H9 (cell line): ENCODE measurements at places on chromosomes 3 and 15. TPM values are rescaled to one million over a fixed set of nuclear protein-coding genes. Genes with fewer than 3 reads are reported as not detected.

SPINT1 gene
- 129 and 130 TPM in 2 replicates for total RNA-seq

PPP1R14D gene
- total RNA-seq: not detected in 2 replicates

CFAP44 gene
- 2.0 and 3.7 TPM in 2 replicates for total RNA-seq

- no peak overlapping the region for H3K4me3 ChIP-seq
- peaks cover 68% of the 10 kb centered on the region for H3K36me3 ChIP-seq
- no peaks in the 10 kb centered on the region for H3K4me1 ChIP-seq
Observed at GRCh38 chr15:40902605-40903561, 8.6 kb downstream of the VPS18 start.

DNA sequence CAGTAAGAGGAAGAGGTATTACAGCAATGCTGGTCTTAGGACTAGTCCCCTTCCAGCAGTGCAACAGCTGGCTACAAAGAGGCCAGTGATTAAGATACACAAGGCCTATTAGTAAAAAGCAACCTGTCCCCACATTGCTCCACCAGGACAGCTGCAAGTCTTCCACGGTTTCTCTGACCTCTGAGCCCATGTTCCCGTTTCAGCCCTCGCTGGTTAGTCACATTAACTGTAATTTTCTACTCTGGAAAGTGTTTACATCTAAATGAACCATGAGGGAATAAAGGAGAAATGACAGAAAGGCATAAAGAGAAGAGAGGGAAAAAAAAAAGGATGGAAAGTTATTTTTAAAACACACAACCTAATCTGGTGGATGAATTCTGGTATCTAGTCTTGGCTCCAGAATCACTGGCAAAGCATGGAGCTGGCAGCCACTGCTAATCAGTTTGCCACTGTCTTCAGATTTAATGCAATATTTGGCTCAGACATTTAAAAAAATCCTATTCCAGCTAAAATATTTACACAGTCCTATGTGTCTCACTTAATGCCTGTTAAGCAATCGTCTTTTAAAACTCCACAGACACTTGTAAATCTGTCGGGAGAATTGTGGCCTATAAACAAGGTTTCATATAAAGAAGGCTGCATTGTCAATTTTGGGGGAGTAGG, 154.9 kb downstream of the GREM1 start:
- H3K36me3 ChIP-seq: no peaks in the 10 kb centered on the region
- no peaks in the 10 kb centered on the region for H3K4me1 ChIP-seq
- DNase-seq: no peak
- H3K27ac ChIP-seq: no peak overlapping the region
- no peaks in the 10 kb centered on the region for H3K27me3 ChIP-seq

GRCh38 chr15:82917249-82917648, 35.3 kb downstream of the HOMER2 start:
- no peak for DNase-seq
- no peak overlapping the region for H3K4me3 ChIP-seq
- H3K4me1 ChIP-seq: no peaks in the 10 kb centered on the region
- no peaks in the 10 kb centered on the region for H3K36me3 ChIP-seq

DNA sequence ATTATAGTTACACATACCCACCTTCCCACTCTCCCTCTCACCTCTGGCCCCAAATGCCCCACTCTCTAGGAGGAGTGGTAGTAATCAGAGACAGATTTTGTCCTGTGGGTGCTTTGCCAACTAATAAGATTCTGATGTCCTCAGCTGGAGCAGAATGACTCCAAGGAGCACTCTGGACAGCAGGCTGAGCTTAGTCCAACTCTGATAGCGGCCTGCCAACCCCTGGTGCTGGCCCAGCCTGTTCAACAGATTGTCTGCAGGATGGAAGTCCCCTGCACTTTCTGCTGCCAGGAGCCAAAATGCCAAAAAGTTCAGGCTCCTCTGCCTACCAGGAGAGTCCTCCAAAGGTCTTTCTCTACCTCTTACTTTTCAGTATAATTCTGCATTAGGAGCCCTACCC, 160.5 kb upstream of the UMPS start:
- no peaks in the 10 kb centered on the region for H3K4me1 ChIP-seq
- DNase-seq: no peak
- H3K27ac ChIP-seq: no peak overlapping the region
- H3K4me3 ChIP-seq: no peak overlapping the region

DNA sequence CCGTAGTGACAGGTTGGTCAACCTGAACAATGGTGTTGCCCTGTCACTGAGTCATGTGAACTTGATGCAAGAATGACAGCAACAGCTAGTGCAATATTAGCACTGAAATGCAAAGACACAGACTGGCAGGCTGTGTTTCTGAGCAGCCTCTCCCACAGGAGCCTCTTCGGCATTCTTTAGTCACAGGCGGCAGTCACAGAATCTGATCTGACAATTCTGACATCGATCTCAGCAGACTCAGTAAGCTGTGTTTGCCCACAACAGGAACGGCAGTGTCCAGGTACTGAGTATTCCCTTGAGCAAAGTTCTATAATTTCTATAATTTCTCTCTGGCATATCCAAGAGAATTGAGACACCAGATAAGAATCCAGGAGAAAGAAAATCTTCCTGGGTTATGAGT, 776.8 kb downstream of the GRM7 start:
- no peak overlapping the region for H3K27ac ChIP-seq
- H3K27me3 ChIP-seq: no peaks in the 10 kb centered on the region
- no peak for DNase-seq
- H3K4me3 ChIP-seq: no peak overlapping the region
- H3K4me1 ChIP-seq: no peaks in the 10 kb centered on the region

GRCh38 chr3:29854821-29855220, 574.0 kb downstream of the RBMS3 start:
- no peaks in the 10 kb centered on the region for H3K4me1 ChIP-seq
- no peak for DNase-seq
- peaks cover 2% of the 10 kb centered on the region; the same call in 1 of the 2 replicates for H3K36me3 ChIP-seq
- H3K27ac ChIP-seq: no peak overlapping the region
- H3K27me3 ChIP-seq: no peaks in the 10 kb centered on the region
- no peak overlapping the region for H3K4me3 ChIP-seq

- no peaks in the 10 kb centered on the region for H3K27me3 ChIP-seq
- H3K27ac ChIP-seq: no peak overlapping the region
- H3K4me1 ChIP-seq: peaks cover 4% of the 10 kb centered on the region
- no peak for DNase-seq
Observed at GRCh38 chr3:16364963-16365362, 100.0 kb downstream of the OXNAD1 start.

- no peak overlapping the region for H3K27ac ChIP-seq
- no peaks in the 10 kb centered on the region for H3K4me1 ChIP-seq
- no peaks in the 10 kb centered on the region for H3K36me3 ChIP-seq
- no peak for DNase-seq
Observed at GRCh38 chr15:36589971-36590370, 10.5 kb downstream of the CDIN1 start.

DNA sequence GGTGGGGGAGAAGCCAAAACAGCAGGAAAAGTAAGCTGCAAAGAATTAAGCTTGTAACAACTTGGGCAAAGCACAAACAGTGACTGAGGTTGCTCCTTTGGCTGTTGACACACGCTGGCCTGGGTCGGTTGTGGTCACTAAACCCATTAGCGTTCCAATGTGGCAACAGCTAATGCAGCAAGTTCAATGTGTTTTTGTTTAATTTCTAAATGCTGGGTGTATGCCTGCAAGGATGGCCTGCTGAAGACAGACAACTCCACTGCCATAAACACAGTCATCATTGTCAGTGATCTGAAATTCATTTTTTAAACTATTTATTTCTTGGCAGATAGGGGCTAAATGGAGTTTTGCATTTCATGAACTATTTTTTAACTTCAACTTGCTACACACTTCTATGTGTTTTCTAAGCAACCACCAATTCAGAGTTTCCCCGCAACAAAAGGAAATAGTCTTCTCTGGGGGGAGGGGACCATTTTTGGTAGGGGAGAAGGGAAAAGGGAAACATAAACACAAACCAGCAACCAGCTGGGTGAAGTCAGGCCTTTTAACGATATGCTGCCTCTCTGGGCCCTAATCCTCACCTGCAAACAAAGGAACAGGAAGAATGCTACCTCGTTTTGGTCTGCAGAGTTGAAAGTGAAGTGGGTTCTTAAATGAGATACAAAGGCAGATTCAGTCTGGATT, 34.8 kb upstream of the WNT5A start:
- no peak overlapping the region for H3K4me3 ChIP-seq
- H3K4me1 ChIP-seq: peaks cover 14% of the 10 kb centered on the region
- H3K36me3 ChIP-seq: no peaks in the 10 kb centered on the region; the same call in 1 of the 2 replicates

DNA sequence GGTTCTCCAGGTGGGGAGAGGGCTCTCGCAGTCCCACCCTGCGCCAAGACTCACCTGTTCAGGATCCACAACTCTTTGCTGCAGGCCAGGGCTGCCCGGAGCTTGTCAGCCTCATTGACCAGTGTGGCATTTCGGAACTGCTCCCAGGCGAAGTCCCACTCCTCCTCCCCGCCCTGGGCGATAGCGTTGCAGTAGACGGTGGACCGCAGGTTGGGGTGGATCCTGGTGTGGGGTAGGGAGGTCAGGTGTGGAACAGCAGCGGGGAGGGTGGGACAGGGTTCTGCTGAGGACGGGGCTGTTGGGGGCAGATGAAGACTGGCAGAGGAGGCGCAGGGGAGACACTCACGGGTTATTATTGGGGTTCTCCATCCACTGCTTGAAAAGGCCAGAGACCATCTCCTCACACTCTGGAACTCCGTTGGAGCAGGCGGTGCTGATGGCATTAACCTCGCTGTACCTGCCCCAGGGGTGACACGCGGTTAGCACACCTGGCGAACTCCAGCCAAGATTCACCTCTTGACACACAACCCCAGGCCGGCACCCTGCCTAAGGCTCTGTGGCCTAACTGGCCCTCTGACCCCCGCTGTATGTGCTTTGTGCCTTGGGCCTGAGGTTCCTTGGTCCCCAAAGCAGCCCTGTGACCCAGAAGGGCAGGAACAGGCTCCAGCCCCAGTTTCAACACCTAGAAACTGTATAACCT, 16.1 kb downstream of the MESP2 start:
- H3K4me1 ChIP-seq: no peaks in the 10 kb centered on the region
- H3K4me3 ChIP-seq: no peak overlapping the region
- DNase-seq: no peak
- H3K27ac ChIP-seq: no peak overlapping the region
- H3K36me3 ChIP-seq: peaks cover 9% of the 10 kb centered on the region

DNA sequence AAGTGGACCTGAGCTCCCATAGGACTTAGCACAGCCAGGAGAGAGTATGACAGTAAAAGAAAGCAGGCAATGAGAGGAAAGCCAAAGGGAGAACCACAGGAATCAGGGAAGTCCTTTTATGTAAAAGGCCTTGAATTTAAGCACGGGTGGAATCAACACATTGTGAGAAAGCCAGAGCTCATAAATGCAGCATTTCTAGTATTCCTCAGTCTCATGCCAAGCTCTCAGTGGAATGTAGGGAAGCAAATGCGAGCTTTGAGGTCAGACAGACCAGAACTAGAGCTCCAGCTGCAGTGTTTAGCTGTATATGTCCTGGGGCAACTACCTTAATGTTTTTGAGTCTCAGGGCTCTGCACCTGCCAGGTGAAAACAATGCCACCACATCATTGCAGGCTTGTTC, 132.1 kb upstream of the TRIM42 start:
- no peak overlapping the region; the same call in 2 of the 3 replicates for H3K4me3 ChIP-seq
- DNase-seq: no peak
- H3K27me3 ChIP-seq: no peaks in the 10 kb centered on the region
- no peaks in the 10 kb centered on the region for H3K36me3 ChIP-seq
- H3K27ac ChIP-seq: no peak overlapping the region
- no peaks in the 10 kb centered on the region for H3K4me1 ChIP-seq

DNA sequence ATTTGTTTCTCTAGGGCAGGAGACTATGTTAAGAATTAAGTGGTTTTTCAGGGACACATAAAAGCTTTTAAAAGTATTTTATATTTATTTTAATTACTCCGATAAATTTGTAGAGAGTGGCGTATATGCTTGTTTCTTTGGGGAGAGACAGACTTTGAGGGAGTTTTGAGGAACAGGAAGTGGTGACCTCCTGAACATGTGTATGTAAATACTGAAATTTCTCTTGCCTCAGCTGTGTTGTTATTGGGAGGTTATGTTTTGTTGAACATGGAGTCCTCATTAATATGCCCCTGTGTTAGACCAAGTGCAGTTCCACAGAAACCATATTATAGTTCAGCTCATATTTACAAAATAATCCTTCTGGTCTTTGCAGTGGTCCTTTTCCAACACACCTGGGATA, 41.8 kb upstream of the UTS2B start:
- H3K4me3 ChIP-seq: no peak overlapping the region
- H3K27ac ChIP-seq: no peak overlapping the region
- peaks cover 17% of the 10 kb centered on the region for H3K36me3 ChIP-seq
- peaks cover 5% of the 10 kb centered on the region; the same call in 1 of the 2 replicates for H3K4me1 ChIP-seq
- DNase-seq: no peak

DNA sequence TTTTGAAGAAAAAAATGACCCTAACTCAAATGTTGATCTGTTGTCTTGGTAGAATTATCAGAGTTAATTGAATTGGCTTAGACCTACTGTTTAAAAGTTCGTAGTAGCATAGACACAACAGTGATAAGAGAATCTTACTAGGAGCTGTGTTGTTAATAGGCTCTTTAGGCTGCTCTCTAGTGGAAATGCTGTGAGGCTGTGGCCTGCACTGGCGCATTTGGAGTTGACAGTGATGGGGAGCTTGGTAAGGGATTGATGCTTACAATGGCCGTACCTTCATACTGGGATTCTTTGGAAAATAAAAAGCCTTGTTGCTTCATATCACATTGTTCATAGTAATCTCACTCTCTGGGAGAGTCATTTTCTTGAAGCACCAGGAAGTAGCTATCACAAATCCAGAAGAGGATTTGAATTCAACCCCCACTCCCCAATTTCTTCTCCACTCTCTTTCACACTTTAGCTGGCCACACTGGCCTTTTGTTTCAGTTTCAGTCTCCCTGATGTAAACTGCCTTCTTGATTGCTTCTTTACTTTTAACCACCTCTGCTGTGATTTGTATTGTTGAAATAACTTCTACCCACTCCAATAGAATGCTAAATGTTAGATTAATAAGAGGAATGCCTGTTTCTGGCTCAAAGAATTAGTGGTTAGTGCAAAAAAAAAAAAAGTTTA, 56.6 kb downstream of the CEP63 start:
- no peak for DNase-seq
- H3K27ac ChIP-seq: no peak overlapping the region
- H3K27me3 ChIP-seq: no peaks in the 10 kb centered on the region
- no peak overlapping the region for H3K4me3 ChIP-seq

- H3K27ac ChIP-seq: no peak overlapping the region
- H3K4me3 ChIP-seq: no peak overlapping the region
- no peaks in the 10 kb centered on the region for H3K27me3 ChIP-seq
- DNase-seq: no peak
- H3K4me1 ChIP-seq: no peaks in the 10 kb centered on the region; the same call in 1 of the 2 replicates
Observed at GRCh38 chr15:100934726-100935125, 15.6 kb downstream of the LRRK1 start.

- no peaks in the 10 kb centered on the region for H3K27me3 ChIP-seq
- no peak overlapping the region for H3K27ac ChIP-seq
- H3K4me1 ChIP-seq: peaks cover 16% of the 10 kb centered on the region; the same call in 1 of the 2 replicates
- no peaks in the 10 kb centered on the region for H3K36me3 ChIP-seq
- H3K4me3 ChIP-seq: no peak overlapping the region; the same call in 1 of the 2 replicates
Observed at GRCh38 chr3:61828880-61829721, 267.7 kb downstream of the PTPRG start.

GRCh38 chr15:88710027-88710715, 71.4 kb downstream of the ISG20 start:
- H3K4me1 ChIP-seq: no peaks in the 10 kb centered on the region
- no peak overlapping the region for H3K27ac ChIP-seq
- H3K36me3 ChIP-seq: no peaks in the 10 kb centered on the region
- H3K4me3 ChIP-seq: no peak overlapping the region
